ENCODE measurements at places on chromosomes 7 and 10.

DNA sequence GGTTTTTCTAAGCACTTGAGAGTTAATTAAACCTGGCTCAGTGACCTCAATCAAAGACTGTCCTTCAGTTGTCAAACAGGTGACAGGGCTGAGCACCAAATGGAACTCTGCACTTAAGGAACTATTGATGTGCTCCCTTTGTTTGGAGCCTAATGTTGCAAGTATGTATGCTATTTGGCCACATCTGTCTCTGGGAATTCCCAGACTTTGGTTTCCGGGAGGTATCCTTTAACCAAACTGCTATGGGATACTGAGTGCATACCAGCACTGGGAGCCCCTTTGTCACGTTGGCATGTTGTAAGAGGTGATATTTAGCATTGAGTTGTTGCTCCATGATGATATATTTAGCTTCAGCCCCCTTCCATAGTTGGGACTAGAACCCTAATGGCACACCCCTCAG lies 25.2 kb downstream of the ASZ1 start:
- no peak for DNase-seq

DNA sequence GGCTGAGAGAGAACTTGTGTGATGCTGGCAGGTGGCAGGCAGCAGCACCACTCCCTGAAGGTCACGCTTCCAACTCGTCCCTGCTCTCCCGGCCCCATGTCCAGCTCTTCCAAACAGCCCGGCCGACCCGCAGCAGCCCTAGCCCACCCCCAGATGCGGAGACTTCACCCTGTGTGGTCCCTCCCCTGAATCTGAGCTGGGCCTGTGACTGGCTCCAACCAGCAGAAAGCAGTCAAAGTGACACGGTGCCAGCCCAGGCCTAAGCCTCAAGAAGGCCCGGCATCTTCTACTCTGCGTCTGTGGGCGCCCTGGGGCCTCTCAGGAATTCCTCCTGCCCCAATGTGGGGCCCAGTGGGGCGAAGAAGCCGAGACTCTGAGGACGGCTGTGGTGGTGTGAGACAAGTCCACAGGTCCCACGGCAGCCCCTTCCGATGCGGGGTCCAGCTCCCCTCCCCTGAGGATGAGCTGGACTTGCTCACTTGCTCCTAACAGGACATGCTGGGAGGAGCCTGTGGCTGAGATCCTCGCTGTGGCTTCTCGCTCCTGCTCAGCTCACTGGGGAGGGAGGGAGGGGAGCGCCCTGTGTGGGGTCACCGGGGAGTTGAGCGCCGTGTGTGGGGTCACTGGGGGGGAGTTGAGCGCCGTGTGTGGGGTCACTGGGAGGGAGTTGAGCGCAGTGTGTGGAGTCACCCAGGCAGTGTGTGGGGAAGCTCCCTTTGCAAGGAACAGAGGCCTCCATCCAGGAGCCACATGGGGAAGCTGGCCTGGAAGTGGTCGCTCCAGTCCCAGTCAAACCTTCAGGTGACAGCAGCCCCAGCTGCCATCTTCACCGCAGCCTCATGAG lies 9.5 kb downstream of the STK32C start:
- DNase-seq: no peak

GRCh38 chr10:24408365-24408764 lies 199.4 kb downstream of the KIAA1217 start:
- DNase-seq: no peak

DNA sequence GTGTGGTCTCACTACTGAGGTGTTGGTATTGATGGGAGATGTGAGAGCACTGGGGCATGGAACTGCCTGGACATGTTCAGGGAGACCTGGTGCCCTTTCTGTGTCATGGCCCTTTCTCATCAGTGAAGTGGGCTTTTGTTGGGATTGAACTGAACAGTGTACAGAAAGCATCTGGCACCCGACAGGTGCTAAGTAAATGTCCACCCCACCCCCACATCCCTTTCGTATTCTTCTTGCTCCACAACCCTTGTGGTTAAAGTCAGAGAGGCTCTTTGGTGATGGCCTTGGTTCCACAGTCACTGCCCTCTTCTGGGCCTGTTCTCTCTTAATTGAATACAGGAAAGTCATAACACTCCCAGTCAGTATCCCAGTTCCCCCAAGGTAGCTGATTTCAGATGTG lies 5.4 kb downstream of the NOM1 start:
- no peak for DNase-seq

Measured in GM12865 (cell line).